Brain pericyte (primary cell): ENCODE measurements at places on chromosomes 1 and 21.

GRCh38 chr1:88956003-88956402 is 36.4 kb downstream of the KYAT3 start:
- no peak for DNase-seq

DNA sequence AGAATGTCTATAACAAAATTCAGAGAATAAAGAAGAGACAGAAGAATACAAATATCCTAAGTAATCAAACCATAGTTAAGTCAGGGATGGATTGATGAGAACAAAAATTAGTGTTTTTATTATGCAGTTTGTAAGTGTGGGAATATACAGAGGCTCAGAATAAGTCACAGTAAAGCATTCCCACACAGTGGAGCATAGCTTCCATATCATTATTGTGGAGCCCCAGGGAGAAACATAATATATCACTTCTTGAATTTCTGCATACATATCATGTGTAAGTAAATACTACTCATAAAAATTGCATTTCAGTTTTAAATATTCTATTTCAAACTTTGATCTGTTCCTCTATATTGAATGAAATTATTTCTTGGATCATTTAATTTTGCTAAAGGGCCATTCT is 790.4 kb downstream of the PLA2G4A start:
- no peak for DNase-seq

DNA sequence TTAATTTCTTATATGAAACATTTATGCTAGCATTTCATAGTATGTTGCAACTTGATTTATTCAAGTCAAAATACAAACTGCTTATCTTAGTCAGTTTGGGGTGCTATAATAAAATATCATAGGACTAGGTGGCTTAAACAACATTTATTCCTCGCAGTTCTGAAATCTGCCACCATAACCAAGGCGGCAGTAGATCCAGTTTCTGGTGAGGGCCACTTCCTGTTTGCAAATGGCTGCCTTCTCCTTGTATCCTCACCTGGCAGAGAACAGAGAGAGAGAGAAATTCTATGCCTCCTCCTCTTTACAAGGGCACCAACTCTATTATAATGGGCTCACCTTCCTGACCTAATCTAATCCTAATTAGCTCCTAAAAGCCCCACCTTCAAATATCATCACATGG is 76.1 kb upstream of the RGS2 start:
- no peak for DNase-seq

DNA sequence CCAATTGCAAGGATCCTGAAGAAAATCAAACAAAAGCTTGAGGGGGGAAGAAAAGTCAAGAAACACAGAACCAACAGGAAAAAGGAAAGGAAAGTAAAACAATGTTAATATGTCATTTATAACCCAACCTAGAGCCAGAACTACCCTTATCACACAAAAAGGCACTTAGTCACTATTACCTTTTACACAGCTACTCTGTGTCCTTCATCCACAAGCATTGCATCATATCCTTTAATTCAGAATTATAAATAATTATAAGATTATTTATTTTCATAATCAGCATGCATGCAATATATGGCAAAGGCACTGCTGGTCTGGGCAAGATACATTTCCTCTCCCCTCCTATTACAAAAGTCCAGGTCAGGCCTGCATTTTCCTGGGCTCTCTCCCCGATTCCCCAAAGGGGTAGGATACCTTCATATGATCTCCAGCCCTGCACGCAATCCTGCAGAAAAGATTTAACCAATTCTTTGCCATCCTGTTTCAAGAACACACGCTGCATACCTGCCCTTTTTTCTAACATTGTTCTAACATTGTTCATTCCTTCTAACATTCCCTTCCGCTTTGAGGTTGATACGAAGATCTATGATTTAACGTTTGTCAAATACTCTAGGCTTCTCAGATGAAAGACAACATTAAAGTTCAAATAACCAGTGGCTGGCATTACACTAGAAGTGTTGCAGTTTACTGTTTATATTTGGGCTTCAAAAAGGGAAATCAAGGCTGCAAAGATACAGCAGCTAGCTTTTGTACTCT is 4.3 kb downstream of the PTPN14 start:
- no peak for DNase-seq

GRCh38 chr1:169550294-169550693 is 36.0 kb downstream of the F5 start:
- DNase-seq = no peak

- DNase-seq = no peak
Observed at GRCh38 chr1:87331365-87332241, 2.9 kb downstream of the LMO4 start.

DNA sequence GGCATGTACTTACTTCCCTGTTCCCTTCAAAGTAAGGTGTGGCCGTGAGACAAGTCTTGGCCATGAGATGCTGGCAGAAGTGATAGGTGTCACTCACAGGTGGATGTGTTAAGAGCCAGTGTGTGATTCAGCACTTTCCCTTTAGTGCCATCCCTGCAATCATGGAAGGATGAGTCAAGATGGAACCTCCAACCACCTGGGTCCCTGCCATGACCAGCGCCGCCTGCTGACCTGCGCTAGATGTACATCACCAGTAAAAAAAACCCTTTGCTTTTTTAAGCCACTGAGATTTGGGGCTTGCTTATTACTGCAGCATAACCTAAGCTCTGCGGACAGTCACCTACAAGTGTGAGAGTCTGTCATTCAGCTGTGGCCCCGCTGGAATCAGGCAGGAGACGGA is 71.7 kb downstream of the TOMM20 start:
- no peak for DNase-seq

GRCh38 chr1:45785583-45785982 is 17.8 kb upstream of the MAST2 start:
- no peak for DNase-seq

DNA sequence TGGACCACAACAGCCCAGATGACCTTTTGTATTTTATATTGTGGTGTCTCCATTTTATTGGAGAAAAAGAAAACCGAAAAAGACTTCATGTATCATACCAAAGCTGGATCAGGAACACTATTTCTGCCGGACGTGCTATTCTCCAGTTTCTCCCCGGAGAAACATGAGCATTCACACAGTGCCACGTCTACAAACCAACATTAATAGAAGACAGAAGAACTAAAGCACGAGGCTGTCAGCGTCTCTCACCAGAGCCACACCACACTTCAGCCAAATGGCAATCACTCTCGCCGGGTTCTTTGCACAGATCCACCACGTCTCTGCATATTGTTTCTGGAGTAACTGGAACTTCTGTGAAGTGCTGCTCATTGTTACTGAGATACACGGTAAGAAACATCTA is 24.8 kb downstream of the TP53BP2 start:
- no peak for DNase-seq

- no peak for DNase-seq
Observed at GRCh38 chr1:231386466-231386865, 35.6 kb downstream of the EGLN1 start.

DNA sequence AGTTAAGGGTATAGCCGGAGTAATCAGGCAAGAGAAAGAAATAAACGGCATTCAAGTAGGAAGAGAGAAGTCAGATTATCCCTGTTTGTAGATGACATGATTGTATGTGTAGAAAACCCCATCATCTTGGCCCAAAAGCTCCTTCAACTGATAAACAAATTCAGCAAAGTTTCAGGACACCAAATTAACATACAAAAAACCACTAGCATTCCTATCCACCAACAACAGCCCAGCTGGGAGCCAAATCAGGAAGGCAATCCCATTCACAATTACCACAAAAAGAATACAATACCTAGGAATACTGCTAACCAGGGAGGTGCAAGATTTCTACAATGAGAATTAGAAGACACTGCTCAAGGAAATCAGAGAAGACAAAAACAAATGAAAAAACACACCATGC is 45.3 kb downstream of the MAST2 start:
- no peak for DNase-seq

DNA sequence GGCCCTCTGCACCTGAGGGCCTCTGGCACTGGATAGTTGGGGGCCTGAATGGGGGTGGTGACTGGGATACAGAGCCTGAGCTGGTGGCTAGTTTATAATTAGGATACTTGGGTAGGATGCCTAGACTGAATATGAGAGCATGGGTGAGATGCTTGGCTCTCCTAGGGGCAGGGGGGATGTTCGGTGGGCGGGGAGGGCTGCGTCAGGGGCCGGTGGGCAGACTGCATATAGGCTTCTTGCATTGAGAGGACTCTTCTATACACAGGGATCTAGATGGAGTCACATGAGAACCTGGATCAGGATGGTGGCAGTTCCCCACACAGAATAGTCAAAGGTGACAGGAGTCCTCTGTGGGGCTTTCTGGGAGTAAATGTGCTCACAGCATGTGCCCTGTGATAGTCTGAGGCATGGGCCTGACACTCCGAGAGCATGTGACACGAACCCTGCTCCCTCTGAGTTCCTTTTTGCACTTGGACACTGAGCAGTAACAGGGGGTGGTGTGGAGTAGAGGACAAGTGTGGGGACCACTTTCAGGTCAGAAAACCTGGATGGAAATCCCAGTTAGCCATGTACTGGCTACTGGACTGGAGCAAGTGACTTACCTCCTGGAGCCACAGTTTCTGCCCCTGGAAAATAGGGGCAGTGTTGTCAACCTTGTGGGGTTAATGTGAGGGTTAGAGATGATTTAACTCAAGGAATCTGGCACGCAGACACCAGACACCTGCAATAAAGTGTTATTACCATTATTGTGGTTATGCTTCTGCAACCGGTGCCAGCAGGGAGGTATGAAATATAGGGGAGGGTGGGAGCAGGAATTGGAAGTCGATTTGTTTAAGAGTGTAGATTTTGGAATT is 2.2 kb downstream of the MAP7D1 start:
- no peak for DNase-seq

- no peak for DNase-seq
Observed at GRCh38 chr1:4603295-4604110, 50.9 kb upstream of the AJAP1 start.

- DNase-seq = no peak
Observed at GRCh38 chr1:52237430-52237829, 95.5 kb downstream of the ZFYVE9 start.

DNA sequence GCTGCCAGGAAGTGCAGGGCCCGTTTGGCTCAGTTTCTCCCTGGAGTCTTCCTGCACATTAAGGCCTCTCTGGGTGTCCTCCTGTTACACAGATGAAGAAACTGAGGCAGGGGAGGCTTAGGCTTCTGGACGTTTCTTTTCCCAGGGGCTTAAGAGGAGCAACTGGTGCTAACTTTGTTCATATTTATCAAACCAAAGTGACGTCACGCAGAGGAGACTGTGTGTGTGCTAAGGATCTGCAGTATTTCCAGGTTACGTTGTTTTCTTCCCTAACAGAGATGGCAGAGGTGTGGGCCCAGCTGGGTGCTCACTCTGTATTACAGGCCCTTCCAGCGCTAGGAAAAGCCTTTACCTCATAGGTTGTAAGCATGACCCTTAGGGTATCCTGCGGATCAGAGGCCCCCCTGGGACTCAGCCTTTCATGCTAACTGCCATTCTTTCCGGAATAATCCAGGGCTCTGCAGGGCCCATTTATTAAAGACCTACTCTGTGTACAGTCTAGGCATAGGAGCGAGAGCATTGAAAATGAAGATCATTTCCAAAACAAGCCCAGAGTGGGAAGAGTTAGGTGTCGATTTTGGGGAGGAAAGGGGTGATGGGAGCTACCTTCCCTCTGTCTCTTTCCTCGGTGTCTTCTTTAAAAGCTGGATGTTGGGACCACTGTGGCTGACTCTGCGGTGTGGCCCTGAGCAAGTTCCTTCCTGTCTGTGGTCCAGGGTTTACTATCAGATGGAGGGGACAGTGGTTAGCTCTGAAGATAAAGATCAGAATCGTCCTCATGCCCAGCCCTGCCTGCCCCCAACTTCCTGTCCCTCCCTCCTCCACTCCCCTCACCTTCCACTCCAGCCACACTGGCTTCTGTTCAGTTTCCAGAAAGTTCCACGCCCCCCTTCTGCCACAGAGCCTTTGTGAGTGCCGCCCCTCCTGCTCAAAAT is 4.6 kb downstream of the AGTRAP start:
- no peak for DNase-seq

GRCh38 chr1:221246628-221247415 is 367.6 kb downstream of the HLX start:
- no peak for DNase-seq

DNA sequence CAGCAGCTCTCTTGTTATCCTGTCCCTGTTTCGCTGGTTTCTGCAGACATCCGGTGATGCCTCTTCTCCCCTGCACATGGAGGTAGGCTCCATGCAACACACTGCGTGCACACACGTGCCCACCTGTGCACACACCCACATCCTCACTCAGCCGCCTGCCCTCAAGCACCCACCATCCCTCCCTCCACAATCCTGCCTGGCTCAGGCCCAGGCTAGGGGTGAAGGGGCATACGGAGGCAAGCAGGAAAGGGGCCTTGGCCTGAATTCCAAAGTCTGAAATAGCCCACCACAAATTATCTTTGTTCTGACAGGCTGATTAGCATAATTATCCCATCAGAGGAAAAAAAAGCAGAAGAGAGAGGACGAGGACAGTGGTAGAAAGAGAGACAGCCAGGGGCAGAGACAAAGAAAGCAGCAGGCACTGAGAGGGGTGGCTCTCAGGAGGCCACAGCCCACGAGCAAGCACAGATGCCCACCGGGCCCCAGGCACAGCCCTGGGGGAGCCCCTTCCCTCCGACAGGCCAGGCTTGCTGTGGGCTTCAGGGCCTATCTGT is 73.2 kb downstream of the GRIK3 start:
- no peak for DNase-seq

DNA sequence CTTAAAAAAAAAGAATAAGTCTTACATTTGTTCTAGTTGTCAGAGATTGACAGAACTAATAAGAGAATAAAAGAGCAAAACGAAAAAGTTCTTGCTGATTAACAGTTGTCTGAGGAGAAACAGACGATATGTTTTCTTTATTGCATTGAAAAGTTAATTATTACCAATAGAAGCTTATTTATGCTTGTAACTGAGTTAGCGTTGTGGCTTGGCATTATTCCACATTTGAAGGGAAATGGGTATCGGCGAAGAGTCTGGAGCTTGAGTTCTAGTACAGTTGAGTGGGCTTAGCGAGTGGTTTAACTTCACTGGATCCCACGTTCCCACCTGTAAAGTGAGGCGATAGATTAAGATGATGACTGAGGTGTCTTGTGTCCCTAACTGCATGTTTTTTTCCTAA is 109.0 kb downstream of the SDCCAG8 start:
- DNase-seq = no peak
